ENCODE measurements at places on chromosomes 4 and X. TPM values are rescaled to one million over a fixed set of nuclear protein-coding genes. Genes with fewer than 3 reads are reported as not detected.

TLR8 gene
- total RNA-seq = not detected

GIMD1 gene
- total RNA-seq = not detected

DNA sequence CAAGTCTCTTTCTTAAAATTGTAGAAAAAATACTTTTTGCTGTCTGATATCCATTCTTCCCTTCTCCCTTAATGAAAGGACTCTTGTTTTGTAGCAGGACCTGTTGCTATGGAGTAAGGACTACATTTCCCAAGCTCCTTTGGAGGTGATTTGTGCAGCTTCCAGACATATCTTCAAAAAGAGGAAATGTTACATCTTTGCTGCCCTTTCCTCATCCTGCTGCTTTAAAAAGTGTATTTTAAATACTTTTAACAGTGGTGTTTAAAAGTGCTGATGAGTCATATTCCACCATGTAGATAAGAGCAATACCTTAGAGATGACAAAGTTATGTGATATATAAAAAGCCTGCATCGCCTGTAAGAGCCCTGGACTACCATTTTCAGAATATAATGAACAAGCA lies 98.7 kb downstream of the CFAP299 start:
- H3K27me3 ChIP-seq = no peaks in the 10 kb centered on the region
- no peaks in the 10 kb centered on the region for H3K4me1 ChIP-seq
- H3K36me3 ChIP-seq = no peaks in the 10 kb centered on the region
- H3K27ac ChIP-seq = no peak overlapping the region

MAML3 gene
- total RNA-seq = 6.6 TPM

GRCh38 chr4:73874386-73874785 lies 5.2 kb downstream of the CXCL1 start:
- DNase-seq = no peak
- H3K27me3 ChIP-seq = peaks cover 14% of the 10 kb centered on the region
- H3K36me3 ChIP-seq = no peaks in the 10 kb centered on the region
- no peaks in the 10 kb centered on the region for H3K4me1 ChIP-seq

GRCh38 chr4:39664828-39665731 lies 26.4 kb upstream of the SMIM14 start:
- H3K4me1 ChIP-seq = no peaks in the 10 kb centered on the region
- no peak for DNase-seq
- no peaks in the 10 kb centered on the region for H3K27me3 ChIP-seq
- H3K27ac ChIP-seq = no peak overlapping the region

SPANXC gene
- total RNA-seq = not detected

BCORL1 gene
- total RNA-seq = 0.89 TPM

GRCh38 chr4:137361756-137362470 lies 170.4 kb downstream of the PCDH18 start:
- no peak overlapping the region for H3K4me3 ChIP-seq
- H3K27ac ChIP-seq = no peak overlapping the region
- DNase-seq = no peak
- H3K27me3 ChIP-seq = no peaks in the 10 kb centered on the region
- H3K36me3 ChIP-seq = no peaks in the 10 kb centered on the region
- peaks cover 8% of the 10 kb centered on the region for H3K4me1 ChIP-seq

- no peaks in the 10 kb centered on the region for H3K27me3 ChIP-seq
- H3K36me3 ChIP-seq = no peaks in the 10 kb centered on the region
- no peak overlapping the region for H3K27ac ChIP-seq
- no peaks in the 10 kb centered on the region for H3K4me1 ChIP-seq
- no peak overlapping the region for H3K4me3 ChIP-seq
Measured at GRCh38 chr4:8129136-8129535, 29.5 kb downstream of the ABLIM2 start.

- no peak overlapping the region for H3K4me3 ChIP-seq
- no peak for DNase-seq
- no peaks in the 10 kb centered on the region for H3K27me3 ChIP-seq
- H3K27ac ChIP-seq = no peak overlapping the region
- no peaks in the 10 kb centered on the region for H3K4me1 ChIP-seq
- no peaks in the 10 kb centered on the region for H3K36me3 ChIP-seq
Measured at GRCh38 chr4:11598591-11598990, 169.9 kb upstream of the HS3ST1 start.

GRCh38 chr4:140875746-140876452 lies 119.7 kb upstream of the TBC1D9 start:
- no peaks in the 10 kb centered on the region for H3K36me3 ChIP-seq
- no peak overlapping the region for H3K4me3 ChIP-seq
- no peak overlapping the region for H3K27ac ChIP-seq
- no peaks in the 10 kb centered on the region for H3K27me3 ChIP-seq
- DNase-seq = no peak

GRCh38 chr4:183347566-183347965 lies 25.3 kb upstream of the CLDN24 start:
- H3K36me3 ChIP-seq = no peaks in the 10 kb centered on the region
- H3K27ac ChIP-seq = no peak overlapping the region
- no peak for DNase-seq
- H3K4me1 ChIP-seq = peaks cover 8% of the 10 kb centered on the region

- H3K27ac ChIP-seq = no peak overlapping the region
- H3K4me1 ChIP-seq = no peaks in the 10 kb centered on the region
Measured at GRCh38 chr4:185520119-185520518, 15.2 kb downstream of the PDLIM3 start.

SUV39H1 gene
- total RNA-seq = 5.2 TPM

DNA sequence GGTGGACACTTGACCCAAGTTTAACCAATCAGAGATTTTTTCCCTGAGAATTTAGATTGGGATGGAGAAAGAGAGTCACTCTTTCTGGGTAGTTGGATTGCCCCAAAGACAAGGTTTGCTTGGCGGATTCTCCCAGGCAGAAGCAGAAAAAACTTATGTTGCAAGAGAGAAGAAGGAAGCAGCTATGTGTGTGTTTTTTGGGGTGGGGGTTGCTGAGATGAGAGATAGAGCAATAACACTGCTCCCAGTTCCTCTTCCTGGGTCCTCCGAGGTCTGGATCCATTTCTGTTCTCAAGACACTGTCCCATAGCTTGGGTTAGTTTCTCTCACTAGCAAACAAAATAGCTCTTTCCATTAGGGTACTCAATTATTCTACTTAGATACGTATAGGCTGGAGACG lies 222.1 kb downstream of the STIM2 start:
- no peak overlapping the region for H3K27ac ChIP-seq
- no peaks in the 10 kb centered on the region for H3K27me3 ChIP-seq
- peaks cover 14% of the 10 kb centered on the region for H3K4me1 ChIP-seq
- no peak overlapping the region for H3K4me3 ChIP-seq
- no peaks in the 10 kb centered on the region for H3K36me3 ChIP-seq
- DNase-seq = no peak

NR3C2 gene
- 15.4 TPM for total RNA-seq

GRCh38 chr4:3365871-3366842 lies 73.3 kb downstream of the RGS12 start:
- no peak for DNase-seq
- H3K27me3 ChIP-seq = no peaks in the 10 kb centered on the region
- peaks cover 26% of the 10 kb centered on the region for H3K4me1 ChIP-seq
- H3K27ac ChIP-seq = no peak overlapping the region

DNA sequence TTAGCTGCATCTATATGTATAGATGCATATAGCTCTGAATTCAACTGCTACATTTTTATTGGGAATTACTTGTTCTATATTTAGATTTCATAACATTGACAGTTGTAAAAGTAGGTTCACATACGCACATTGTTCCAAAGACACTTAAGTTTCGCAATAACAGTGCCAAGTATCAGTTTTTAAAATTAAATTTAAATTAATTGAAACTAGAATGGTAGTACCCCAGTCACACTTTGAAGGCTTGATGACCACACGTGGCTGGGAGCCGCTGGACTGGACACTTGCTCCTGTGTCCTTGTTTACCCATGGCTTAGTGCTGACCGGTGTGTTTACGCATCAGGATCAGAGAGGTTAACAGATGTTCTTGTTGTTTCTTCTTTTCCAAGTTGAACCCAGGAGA lies 140.7 kb upstream of the PSAPL1 start:
- no peaks in the 10 kb centered on the region for H3K36me3 ChIP-seq
- no peak for DNase-seq
- H3K27me3 ChIP-seq = no peaks in the 10 kb centered on the region
- H3K4me1 ChIP-seq = no peaks in the 10 kb centered on the region
- no peak overlapping the region for H3K4me3 ChIP-seq
- no peak overlapping the region for H3K27ac ChIP-seq

COL4A5 gene
- total RNA-seq = 160 TPM

DCUN1D4 gene
- total RNA-seq = 84.6 TPM

GRCh38 chrX:17535229-17535628 lies 160.2 kb downstream of the NHS start:
- H3K4me3 ChIP-seq = no peak overlapping the region
- H3K27ac ChIP-seq = no peak overlapping the region
- no peaks in the 10 kb centered on the region for H3K4me1 ChIP-seq
- peaks cover 3% of the 10 kb centered on the region for H3K27me3 ChIP-seq

CCDC110 gene
- total RNA-seq = 4.6 TPM

TMEM184C gene
- total RNA-seq = 7.8 TPM

TLR10 gene
- 1.1 TPM for total RNA-seq

AFF2 gene
- not detected for total RNA-seq

UGT2B7 gene
- total RNA-seq = 1.8 TPM

SMARCAD1 gene
- total RNA-seq = 14.3 TPM

- no peaks in the 10 kb centered on the region for H3K27me3 ChIP-seq
- H3K27ac ChIP-seq = no peak overlapping the region
- no peaks in the 10 kb centered on the region for H3K4me1 ChIP-seq
- H3K36me3 ChIP-seq = no peaks in the 10 kb centered on the region
- no peak for DNase-seq
Measured at GRCh38 chr4:176303938-176304337, 15.8 kb upstream of the SPCS3 start.

NPNT gene
- 12.1 TPM for total RNA-seq

TLL1 gene
- total RNA-seq = 27.5 TPM

GRCh38 chr4:110196871-110197528 lies 1.4 kb downstream of the ELOVL6 start:
- H3K4me3 ChIP-seq = peak overlapping the region; percentile 97
- peak overlapping the region; percentile 94 for H3K27ac ChIP-seq
- peak; percentile 87 for DNase-seq
- peaks cover 53% of the 10 kb centered on the region for H3K4me1 ChIP-seq
- H3K36me3 ChIP-seq = no peaks in the 10 kb centered on the region
- no peaks in the 10 kb centered on the region for H3K27me3 ChIP-seq

DNA sequence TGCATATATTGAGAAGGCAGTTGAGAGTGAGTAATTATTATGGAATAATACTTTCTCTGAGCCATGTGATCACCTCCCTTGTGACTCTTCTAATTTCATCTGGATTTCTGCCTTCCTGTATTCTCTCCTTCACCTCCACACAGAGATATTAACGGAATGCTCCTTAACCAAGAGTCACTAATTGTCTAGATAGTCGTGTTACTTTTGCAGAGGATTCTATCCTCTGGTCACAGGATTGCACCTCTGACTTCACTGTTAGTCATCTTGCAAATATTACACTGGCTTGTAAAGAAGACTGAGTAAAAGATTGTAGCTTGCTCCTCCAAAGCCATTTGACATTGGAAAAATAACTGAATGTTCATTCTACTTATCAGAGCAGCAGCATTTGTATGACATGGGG lies 160.9 kb downstream of the SH2D1A start:
- H3K4me1 ChIP-seq = no peaks in the 10 kb centered on the region
- H3K36me3 ChIP-seq = no peaks in the 10 kb centered on the region
- no peaks in the 10 kb centered on the region for H3K27me3 ChIP-seq
- no peak for DNase-seq
- H3K27ac ChIP-seq = no peak overlapping the region

MID2 gene
- 0.58 TPM for total RNA-seq

- no peak overlapping the region for H3K4me3 ChIP-seq
- no peaks in the 10 kb centered on the region for H3K4me1 ChIP-seq
- no peaks in the 10 kb centered on the region for H3K36me3 ChIP-seq
- H3K27ac ChIP-seq = no peak overlapping the region
- H3K27me3 ChIP-seq = no peaks in the 10 kb centered on the region
- no peak for DNase-seq
Measured at GRCh38 chrX:130714135-130714534, 188.9 kb downstream of the ENOX2 start.

GRCh38 chr4:43277003-43277402 lies 384.5 kb downstream of the GRXCR1 start:
- no peaks in the 10 kb centered on the region for H3K27me3 ChIP-seq
- H3K36me3 ChIP-seq = no peaks in the 10 kb centered on the region
- no peak overlapping the region for H3K27ac ChIP-seq
- H3K4me1 ChIP-seq = no peaks in the 10 kb centered on the region
- no peak overlapping the region for H3K4me3 ChIP-seq

HDAC6 gene
- total RNA-seq = 134 TPM

- H3K4me3 ChIP-seq = no peak overlapping the region
- H3K36me3 ChIP-seq = no peaks in the 10 kb centered on the region
- no peaks in the 10 kb centered on the region for H3K4me1 ChIP-seq
- H3K27ac ChIP-seq = no peak overlapping the region
- H3K27me3 ChIP-seq = no peaks in the 10 kb centered on the region
Measured at GRCh38 chr4:134567461-134567860, 365.9 kb upstream of the PABPC4L start.

- no peak overlapping the region for H3K4me3 ChIP-seq
- H3K27me3 ChIP-seq = no peaks in the 10 kb centered on the region
- no peak for DNase-seq
- H3K36me3 ChIP-seq = no peaks in the 10 kb centered on the region
Measured at GRCh38 chrX:39443240-39443639, 642.0 kb downstream of the MID1IP1 start.

GRCh38 chr4:44235897-44236296 lies 212.7 kb downstream of the KCTD8 start:
- H3K4me1 ChIP-seq = no peaks in the 10 kb centered on the region
- H3K27me3 ChIP-seq = no peaks in the 10 kb centered on the region
- H3K36me3 ChIP-seq = no peaks in the 10 kb centered on the region
- no peak for DNase-seq

P2RY4 gene
- total RNA-seq = 0.73 TPM

- H3K27me3 ChIP-seq = no peaks in the 10 kb centered on the region
- H3K27ac ChIP-seq = no peak overlapping the region
- H3K36me3 ChIP-seq = no peaks in the 10 kb centered on the region
- peak overlapping the region; percentile 30 for H3K4me3 ChIP-seq
- H3K4me1 ChIP-seq = no peaks in the 10 kb centered on the region
Measured at GRCh38 chrX:135295238-135295943, 13.9 kb upstream of the ETDC start.

DNA sequence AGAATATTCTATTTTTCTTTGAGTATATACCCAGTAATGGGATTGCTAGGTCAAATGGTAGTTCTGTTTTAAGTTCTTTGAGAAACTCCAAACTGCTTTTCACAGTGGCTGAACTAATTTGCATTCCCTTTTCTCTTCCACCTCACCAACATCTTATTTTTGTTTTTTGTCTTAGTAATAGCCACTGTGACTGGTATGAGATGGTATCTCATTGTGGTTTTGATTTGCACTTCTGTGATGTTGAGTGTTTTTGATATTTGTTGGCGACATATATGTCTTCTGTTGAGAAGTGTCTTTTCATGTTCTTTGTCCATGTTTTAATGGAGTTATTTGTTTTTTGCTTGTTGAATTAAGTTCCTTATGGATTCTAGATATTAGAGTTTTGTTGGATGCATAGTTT lies 24.4 kb downstream of the AIMP1 start:
- H3K27me3 ChIP-seq = no peaks in the 10 kb centered on the region
- no peaks in the 10 kb centered on the region for H3K4me1 ChIP-seq
- no peak overlapping the region for H3K27ac ChIP-seq
- peaks cover 61% of the 10 kb centered on the region for H3K36me3 ChIP-seq
- DNase-seq = no peak
- H3K4me3 ChIP-seq = no peak overlapping the region

- peaks cover 7% of the 10 kb centered on the region for H3K4me1 ChIP-seq
- no peaks in the 10 kb centered on the region for H3K36me3 ChIP-seq
- H3K27me3 ChIP-seq = no peaks in the 10 kb centered on the region
- no peak overlapping the region for H3K27ac ChIP-seq
- no peak for DNase-seq
Measured at GRCh38 chr4:100982345-100982744, 365.0 kb downstream of the PPP3CA start.

All from stomach (tissue), 19 donors.